ENCODE measurements at places on chromosomes 6 and 20.

DNA sequence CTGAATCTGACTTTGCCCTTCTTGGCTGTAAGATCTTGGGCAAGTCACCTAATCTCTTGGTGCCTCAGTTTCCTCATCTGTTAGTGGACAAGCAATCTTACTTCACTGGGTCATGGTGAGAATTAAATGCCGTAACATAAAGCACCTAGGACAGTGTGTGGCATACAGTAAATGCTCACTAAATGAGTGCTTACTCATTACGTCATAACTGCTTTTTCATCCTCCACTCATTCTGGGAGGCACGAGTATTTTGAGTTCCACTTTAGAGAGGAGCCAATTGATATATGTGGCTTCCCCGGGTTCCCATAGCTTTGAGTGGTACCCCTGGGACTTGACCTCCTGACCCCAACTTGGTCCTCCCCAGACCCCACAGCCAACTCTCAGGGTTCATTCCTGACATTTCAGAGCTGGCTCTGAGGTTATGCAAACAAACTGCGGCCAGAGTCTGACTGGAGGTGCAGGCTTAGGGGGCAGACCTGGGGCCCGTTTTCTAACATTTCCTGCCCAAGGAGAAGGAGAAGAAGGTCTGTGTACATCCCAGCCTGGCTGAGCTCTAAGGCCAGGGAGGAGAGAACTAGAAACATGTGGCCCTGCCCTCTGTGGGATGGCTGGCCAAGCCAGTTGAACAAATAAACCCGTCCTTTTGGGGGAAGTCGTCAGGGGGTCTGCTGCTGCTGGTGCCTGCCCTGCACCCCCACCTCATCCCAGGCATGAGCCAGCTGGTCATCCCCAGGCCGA lies 5.8 kb downstream of the ANGPT4 start:
- DNase-seq, result no peak

- no peak for DNase-seq
Observed at GRCh38 chr6:22364306-22364705, 67.5 kb upstream of the PRL start.

- no peak for DNase-seq
Observed at GRCh38 chr20:18404172-18404571, 62.7 kb downstream of the DZANK1 start.

GRCh38 chr6:40550202-40551101 lies 36.7 kb downstream of the LRFN2 start:
- DNase-seq, result no peak

DNA sequence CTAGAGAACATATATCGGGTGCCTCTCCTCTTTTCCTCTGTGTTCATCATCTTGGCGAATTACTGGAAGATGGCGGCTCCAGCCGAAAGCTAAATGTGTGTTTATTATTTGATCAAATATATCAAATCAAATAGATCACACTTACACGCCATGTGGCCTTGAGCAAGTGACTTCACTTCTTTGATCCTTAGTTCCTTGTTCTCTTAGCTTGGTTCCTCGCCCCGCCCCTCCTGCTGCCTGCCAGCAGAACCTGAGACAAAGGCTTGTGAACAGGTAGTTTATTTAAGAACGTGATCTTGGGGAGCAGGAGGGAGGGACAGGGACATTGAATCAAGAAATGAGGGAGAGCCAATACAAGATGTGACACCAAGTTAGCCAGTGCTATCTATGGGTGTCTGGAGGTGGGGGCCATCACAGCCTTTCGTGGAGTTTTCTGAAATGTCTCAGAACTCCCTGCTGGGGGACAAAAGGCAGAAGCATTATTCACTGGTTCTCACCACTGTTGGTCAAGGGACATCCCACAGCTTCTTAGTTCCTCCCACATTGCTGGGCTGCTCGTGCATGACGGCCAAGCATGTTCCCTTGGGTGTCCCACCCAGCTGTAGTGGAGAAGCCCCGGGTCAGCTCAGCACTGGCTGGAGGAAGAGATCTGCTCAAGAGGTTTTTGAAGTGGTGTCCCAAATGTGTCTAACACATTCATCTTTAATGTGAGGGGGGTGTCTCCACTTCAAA lies 44.9 kb upstream of the RNF24 start:
- DNase-seq, result no peak

DNA sequence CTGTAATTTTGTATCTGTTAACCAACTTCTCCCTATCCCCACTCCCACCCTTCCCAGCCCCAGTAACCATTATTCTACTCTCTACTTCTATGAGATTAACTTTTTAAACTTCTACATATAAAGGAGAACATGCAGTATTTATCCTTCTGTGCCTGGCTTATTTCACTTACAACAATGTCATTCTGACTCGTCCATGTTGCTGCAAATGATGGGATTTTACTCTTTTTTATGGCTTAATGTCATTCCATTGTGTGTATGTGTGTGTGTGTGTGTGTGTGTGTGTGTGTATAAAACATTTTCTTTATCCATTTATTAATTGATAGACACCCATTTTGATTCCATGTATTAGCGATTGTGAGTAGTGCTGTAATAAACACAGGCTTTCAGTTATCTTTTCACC lies 76.1 kb downstream of the COL19A1 start:
- DNase-seq, result no peak
